ENCODE measurements at places on chromosomes 7 and 10.

- DNase-seq = no peak
Measured at GRCh38 chr7:76236224-76236623, 34.5 kb downstream of the SRRM3 start.

GRCh38 chr7:80136261-80137055 lies 1.8 kb downstream of the GNAI1 start:
- no peak for DNase-seq

GRCh38 chr10:95832216-95833041 lies 75.3 kb upstream of the CC2D2B start:
- DNase-seq = no peak

DNA sequence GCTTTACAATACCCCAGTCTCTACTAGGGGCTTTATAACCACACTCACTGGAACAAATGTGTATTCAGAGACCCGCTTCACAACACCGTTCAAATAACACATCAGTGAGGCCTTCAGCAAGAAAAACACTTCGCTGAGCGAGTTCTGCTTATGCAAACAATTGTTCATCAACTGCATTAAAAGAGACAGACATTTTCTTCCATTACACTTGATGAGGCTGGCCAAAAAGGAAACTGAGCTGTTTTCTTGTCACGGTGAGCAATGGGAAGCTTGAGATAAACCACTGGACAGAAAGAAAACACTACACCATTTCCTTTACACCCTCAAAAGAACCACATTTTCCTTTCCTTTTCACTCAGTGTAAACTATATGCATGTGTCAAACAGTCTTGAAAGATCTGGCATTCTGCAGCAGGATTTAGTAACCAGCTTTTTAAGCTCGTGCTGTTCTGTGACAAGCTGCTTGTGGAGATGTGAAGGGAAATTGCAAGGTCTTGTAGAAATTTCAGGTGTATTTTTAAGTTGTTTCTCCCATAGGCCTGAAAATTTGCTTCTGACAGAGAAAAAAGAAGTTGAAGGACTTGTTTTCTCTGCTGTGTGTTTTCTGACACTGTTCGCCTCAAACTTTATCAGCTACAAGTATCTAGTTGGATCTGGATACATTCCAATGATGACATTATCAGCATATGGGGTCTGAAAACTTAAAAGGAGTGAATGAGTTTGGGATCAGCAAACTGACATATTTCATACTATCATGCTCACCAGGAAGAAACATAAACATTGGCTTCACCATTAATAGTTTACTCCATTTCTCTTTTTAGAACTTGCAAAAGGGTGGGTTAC lies 693.1 kb downstream of the PARD3 start:
- no peak for DNase-seq

GRCh38 chr10:98349508-98349922 lies 65.5 kb downstream of the PYROXD2 start:
- DNase-seq = no peak

DNA sequence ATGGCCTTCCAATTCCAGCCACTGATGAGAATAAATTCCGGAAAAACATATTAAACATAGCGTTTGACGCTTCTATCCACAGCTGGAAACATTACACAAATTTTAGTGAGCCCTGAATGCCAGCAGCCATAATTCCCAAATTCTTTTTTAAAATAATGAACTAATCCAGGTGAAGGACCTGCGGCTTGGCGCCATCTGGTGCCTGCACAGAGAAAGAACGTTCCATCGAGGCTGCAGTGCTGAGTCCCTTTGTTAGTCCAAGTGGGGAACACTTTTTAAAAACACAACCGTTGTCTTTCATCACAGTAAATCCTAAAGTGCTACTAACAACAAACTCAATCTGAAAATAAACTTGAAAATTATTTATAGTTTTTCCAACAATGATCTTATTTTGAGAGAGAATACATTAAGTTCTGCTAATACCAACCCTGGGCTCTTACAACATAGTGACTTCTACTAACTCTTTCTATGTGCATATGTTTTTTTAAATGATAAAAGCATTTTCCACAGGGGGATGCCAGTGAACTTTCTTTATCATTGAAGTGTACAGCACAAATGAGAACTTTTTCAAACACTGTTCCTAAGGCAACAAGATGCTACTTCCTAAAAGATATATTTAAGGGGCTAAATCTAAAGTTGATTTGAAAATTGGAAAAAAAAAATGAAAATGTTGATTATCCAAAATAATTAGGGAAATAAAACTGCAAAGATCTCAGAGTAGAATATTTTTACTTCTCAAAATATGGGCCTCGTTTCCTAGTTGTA lies 166.9 kb upstream of the RNF32 start:
- DNase-seq = no peak

- DNase-seq = no peak
Measured at GRCh38 chr7:152382244-152382643, 53.6 kb downstream of the KMT2C start.

GRCh38 chr10:37654466-37654865 lies 202.9 kb downstream of the ZNF248 start:
- no peak for DNase-seq

DNA sequence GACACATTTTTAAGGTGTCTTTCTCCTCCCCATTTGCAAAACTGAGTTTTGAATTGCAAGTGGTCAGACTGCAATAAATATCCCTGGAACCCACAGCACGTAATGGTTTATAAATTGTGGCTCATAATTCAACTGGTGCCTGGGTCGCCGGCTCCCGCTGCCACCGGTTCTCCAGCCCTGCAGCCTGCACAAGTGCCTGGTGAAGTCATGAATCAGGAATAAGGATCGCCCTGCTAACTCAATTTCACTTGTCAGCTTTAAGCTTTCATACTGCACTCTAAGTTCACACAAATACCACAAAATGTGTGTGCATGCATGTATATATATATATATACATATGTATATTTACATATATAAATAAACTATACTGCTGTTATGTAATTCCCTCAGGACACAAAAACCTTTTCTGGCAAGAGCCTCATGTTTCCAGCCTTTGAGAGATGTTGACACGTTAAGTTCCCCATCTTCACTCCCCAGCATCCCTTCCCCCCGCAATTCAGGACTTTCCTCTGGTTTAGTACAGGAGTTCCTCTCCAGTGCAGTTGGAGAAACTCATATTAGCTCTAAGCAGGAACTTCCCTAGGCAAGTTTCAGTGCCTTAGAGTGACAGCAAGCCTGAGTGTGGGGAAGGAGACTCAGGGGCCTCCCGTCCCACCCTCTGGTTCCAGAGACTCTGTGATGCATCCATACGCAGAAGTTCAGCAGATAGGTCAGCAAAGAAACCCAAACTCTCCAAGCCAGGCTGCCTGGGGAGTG lies 129.2 kb upstream of the UNC5B start:
- no peak for DNase-seq

DNA sequence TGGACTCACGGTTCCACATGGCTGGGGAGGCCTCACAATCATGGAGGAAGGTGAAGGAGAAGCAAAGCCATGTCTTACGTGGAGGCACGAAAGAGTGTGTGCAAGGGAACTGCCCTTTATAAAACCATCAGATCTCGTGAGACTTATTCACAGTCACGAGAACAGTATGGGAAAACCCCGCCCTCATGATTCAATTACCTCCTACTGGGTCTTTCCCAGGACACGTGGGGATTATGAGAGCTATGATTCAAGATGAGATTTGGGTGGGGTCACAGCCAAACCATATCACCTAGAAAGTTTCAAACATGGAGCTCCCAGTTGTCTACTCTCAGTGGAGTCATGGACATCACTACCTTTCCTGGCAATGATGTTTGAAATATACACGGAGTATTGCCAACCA lies 49.6 kb downstream of the CYCS start:
- no peak for DNase-seq

All from NCI-H1436 treated with DMSO at 0.1 percent for 48 hours (cell line).